ENCODE measurements at places on chromosomes 5 and 9.

DNA sequence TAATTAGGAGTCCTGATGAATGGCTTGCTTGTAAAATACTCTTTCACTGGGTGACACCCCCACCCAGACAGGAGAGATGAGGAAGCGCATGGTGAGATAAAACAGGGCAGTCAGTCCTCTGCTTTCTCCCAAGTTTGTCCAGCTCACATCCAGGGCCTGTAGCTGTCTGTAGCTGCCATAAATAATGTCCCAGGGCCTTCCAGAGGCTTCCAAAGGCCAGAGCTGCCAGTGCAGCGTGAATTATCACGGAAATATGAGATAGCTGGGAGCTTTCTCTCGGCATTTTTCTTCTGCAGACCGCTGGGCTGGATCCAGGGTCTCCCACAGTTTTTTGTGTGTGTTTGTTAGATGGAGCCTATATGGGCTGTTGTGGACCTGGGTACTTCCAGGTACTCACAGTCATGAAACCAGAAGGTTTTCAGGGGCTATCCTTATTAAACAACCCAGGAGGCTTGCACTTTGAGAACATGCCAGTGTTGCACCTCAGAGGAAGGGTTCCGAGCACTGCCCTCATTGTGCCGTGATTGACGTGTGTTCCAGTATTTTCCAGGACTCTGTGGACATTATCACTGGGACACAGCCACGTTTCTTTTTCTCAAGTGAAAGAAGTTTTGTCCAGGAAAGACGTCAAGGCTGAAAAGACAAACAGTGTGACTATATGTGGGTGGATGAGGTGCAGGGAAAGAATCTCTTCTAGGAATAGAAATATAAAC is 117.5 kb downstream of the FGF1 start:
- no peak for DNase-seq

- peak; percentile 44 for DNase-seq
These were observed 153.8 kb upstream of the RASA1 start for GRCh38 chr5:87113861-87114260.

DNA sequence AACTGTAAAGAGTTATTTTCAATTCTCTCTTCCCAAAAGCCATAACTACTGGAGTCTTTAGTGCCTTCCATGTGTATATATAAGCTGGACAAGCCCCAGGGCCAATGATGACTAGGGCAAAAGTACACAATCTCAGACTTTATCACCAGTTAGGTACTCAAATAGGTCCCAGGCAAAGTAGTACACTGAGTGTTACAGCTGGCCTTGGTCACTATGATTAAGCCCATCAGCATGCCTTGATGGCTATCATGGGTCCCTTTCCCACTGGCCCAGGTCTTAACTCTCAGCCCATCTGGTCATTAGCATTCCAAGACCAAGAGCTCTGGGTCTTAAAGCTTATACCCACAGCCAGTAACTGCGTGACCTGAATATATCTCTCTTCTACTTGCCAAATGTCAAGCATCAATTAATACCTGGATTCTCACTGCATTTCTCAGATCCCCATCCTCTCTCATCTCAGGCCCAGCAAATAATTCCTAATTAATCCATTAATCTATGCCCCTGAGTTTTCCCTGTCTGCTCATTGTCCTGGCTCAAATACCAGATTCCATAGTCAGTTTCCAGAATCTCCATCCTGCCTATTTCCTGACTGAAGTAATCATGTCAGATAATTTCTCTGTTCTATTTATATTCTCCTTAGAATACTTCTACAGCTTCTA is 62.3 kb downstream of the NR6A1 start:
- no peak for DNase-seq

DNA sequence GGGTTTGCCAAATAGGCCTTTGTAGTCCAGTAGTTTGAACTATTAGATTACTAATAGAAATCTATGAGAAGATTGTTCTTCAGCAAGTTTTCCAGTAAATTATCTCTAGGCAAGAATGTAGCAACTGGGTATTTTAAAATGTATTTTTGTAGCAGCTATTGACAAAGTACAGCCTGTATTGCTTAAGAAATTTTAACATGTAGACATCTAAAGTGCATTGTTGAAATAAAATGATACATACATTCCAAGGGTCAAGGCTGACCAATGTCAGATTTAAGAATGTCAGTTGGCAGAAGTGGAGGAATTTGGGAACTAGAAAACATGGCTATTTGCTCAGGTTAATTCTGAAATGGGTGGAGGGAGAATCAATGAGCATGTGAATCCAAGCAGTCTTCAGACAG is 57.5 kb upstream of the ZSWIM6 start:
- DNase-seq, result peak; percentile 14

DNA sequence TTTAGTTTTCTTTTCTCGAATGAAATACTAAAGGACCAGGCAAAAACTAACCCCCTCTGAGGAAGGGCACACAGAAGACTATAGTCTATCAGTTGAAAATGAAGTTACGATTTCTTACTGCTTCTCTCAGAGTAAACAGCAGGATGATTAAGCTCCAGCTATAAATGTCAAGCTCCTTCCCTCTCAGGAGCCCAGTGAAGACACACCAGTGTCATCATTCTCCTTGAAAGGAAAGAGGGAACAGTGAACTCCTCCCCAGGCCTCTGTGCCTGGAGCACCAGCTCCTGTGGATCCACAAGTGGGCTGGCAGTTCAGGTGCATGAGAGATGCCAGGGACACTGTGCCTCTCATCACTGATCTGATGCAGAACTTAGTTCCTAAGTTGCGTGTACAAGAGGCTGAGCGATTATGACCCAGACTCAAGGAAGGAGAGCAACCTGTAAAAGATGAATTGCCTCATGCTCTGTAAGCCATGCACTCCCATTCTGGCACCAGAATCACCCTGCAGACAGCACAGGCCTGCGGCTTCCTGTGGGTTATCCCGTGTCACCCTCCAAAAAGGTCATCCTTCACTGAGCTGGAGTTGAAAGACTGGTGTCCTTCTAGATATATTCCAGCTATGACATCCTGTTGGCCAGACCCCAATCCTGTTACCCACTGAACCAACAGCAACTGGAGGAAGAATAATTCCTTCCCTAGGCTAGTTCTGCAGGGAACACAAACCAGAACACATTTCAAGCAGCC is 394.0 kb downstream of the SEMA5A start:
- DNase-seq, result no peak

DNA sequence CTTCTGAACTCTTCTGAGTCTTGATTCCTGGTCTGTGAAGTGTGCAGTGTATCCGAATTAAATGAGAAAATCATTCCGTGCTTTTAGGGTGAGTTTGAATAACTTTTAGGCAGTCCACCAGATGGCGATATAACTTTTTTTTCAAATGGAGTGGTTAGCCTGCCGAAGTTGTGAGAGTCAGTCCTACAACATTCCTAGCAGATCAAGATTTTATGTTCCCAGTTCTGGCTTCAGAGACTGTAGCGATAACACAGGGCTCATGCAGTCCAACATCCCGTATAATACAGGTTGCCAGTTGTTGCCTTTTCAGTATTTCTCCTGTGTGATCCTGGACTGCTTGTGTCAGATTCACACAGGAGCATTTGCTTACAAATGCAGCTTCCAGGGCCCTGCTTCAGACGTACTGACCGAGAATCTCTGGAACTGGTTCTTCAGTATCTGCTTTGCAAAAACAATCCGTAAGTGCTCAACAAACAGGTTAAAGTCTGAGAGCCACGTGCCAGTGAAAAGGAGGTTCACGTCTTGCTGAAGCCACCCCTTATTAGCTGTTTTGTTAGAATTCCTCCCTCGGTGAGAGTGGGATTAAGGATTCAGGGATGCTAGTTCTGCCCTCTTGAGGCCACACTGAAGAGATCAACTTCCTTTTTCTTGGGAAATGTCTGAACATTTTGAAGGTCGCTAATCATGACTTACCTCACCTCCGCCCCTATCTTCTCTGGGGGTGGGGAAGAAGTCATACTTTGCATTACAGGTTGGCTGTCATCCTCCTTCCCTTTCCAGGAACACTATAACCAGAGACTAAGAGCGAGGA is 22.8 kb downstream of the SMIM3 start:
- DNase-seq, result no peak
